ENCODE measurements at places on chromosomes 6 and 20.

GRCh38 chr6:30963641-30964040 is 19.9 kb upstream of the MUC21 start:
- no peak for DNase-seq

DNA sequence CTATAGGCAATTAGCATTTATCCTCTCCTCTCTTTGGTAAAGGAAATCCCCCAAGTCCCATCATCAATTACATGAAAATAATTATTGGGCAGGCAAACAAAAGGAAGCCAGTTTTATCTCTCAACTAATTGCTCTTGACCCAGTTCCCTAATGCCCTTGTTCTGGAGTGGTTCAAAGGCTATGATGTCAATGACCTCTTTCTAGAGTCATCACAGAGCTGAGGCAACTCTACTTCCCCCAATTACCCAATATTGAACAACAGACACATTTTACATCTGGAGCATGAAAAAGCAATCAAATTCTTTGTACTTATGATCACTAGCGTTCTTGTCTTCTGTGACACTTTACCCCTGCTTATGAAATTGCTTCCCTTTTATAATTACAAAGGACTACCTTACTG is 43.5 kb downstream of the NT5E start:
- DNase-seq, result no peak

GRCh38 chr6:85923013-85923430 is 280.3 kb upstream of the SYNCRIP start:
- no peak for DNase-seq

- no peak for DNase-seq
These were observed 4.4 kb upstream of the PXDC1 start for GRCh38 chr6:3755637-3756545.

GRCh38 chr6:16301511-16301910 is 63.1 kb downstream of the GMPR start:
- DNase-seq, result no peak

DNA sequence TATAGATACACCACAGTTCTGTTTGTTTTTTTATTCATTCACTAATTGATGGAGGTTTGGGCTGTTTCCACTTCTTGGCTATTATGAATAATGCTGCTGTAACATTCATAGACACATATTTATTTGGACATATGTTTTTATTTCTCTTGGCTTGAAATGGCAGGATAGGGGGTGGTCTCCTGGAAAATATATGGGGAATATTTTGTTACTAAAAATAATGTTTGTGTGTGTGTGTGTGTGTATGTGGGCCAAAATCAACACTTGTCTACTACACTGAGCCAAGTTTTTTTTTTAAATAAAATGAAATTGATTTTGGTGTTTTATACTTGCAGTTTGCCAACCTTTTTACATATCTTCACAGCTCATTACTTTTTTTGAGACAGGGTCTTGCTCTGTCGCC is 264.4 kb upstream of the SULF2 start:
- DNase-seq, result no peak

GRCh38 chr20:47972916-47973309 is 187.6 kb upstream of the SULF2 start:
- DNase-seq, result no peak

All from activated effector memory CD4-positive, alpha-beta T cell treated with Interleukin-2 at 50 U/mL for 16 hours (primary cell).